Memory B cell (primary cell): ENCODE measurements at places on chromosomes 5 and 9.

DNA sequence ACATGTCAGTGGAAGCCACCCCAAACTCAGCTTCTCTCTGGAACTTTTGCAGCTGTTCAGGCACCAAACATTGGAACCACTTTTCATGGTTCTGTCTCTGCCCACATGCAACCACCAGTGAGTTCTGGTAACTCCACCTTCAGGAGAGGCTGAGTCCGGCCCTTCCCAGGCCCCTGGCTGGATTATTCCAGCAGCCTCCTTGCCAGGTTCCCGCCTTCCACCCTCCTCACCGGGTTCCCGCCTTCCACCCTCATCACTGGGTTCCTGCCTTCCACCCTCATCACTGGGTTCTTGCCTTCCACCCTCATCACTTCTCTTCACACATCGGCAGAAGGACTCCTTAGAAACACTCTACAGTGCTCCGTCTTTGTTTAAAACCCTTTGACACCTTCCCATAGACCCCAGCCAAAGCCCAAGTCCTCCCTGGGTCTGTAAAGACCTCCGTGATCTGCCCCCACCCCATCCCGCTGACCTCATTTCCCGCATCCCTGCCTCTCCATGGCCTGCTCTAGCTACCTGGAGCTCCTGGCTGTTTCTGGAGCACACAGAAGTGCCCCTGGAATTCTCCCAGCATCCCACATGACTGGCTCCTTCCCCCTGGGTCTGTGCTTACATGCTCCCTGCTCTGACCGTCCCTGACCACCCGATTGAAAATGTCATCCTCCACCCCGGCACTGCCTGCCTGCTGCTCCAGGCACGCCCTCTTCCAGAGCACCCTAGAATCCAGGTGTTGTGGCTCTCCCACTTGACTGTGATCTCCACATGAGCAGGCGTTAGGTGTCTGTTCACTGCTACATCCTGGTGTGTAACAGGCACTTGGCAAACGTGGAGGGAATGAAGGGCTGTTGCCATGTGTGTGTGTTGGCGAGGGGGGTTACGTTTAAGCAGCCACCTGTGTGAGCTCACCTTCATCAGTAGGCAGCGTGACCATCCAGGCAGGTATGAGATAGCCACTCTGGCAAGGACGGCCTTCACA is 17.7 kb downstream of the ROPN1L start:
- peak overlapping the region; percentile 36 for H3K27ac ChIP-seq
- peaks cover 4% of the 10 kb centered on the region for H3K27me3 ChIP-seq
- H3K4me3 ChIP-seq = no peak overlapping the region
- DNase-seq = no peak

DNA sequence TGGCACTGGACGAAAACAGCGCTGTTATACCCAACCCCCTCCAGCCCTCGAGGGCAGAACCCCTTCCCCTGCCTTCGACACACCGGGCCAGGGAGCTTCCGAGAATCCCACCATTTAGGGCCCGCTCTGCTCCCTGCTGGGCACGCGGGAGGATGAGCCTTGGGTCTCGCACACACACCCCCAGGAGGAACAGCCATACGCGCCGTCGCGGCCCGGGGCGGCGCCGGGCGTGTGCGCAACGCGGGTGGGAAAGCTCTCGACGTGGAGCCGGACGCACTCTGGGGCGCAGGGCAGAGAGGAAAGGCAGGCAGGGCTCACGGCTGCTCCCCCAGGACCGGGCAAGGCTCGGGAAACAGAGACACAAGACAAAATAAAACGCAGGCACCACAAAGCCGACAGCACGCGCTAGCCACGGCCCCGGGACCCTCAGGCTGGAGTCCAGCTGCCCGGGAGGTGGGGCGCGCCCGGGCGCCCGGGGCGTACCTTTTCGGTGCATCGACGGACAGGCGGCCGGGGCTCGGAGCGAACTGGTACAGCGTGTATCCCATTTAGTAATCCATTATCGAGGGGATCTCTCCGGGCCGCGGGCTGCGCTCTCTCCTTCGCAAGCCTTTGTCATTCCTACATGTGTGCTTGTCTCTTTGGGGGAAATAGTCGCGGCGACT is 789 bp downstream of the SEMA6A start:
- H3K27ac ChIP-seq = no peak overlapping the region
- H3K27me3 ChIP-seq = peaks cover 24% of the 10 kb centered on the region
- H3K4me1 ChIP-seq = peaks cover 18% of the 10 kb centered on the region
- no peak for DNase-seq

GRCh38 chr9:101126556-101126955 is 98.0 kb downstream of the PLPPR1 start:
- no peak overlapping the region for H3K27ac ChIP-seq
- no peaks in the 10 kb centered on the region for H3K4me1 ChIP-seq
- no peak for DNase-seq
- H3K4me3 ChIP-seq = no peak overlapping the region
- no peaks in the 10 kb centered on the region for H3K27me3 ChIP-seq
- peaks cover 3% of the 10 kb centered on the region for H3K36me3 ChIP-seq

DNA sequence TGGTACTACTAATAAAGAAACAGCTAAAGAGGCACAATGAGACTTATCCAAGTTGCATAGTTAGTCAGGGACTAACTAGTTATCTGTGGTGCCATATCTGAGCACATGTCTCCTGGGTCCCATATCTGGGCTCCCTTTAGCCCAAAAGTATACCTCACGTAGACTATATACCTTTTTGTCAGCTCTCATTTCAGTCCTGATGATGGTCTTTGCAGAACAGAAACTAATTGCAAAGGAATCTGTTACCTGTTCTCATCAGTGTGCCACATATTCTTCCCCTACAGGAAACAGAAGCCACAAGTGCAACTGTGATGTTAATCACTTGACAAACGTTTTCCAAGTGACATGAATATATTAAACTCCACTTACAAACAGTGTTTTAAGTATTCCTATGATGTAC is 395.2 kb downstream of the KIAA0825 start:
- H3K27ac ChIP-seq = no peak overlapping the region
- no peaks in the 10 kb centered on the region for H3K36me3 ChIP-seq
- H3K27me3 ChIP-seq = peaks cover 2% of the 10 kb centered on the region

DNA sequence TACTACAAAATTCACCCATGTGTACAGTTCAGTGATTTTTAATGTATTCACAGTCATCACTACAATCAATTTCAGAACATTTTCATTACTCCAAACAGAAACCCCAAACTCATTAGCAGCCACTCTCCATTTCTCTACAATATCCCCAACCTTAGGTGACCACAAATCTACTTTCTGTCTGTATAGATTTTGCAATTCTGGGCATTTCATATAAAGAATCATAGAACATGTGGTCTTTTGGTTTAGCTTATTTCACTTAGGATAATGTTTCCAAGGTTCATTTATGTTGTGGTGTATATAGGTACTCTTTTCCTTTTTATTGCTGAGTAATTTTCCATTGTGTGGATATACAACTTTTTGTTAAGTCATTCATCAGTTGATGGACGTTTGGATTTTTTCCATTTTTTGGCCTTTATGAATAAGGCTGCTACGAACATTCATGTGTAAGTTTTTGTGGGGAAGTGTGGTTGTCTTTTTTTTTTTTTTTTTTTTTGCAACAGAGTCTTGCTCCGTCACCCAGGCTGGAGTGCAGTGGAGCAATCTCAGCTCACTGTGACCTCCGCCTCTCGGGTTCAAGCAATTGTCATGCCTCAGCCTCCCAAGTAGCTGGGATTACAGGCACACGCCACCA is 54.5 kb downstream of the DOCK8 start:
- H3K27ac ChIP-seq = peak overlapping the region; percentile 29
- no peak overlapping the region for H3K4me3 ChIP-seq
- no peak for DNase-seq
- peaks cover 26% of the 10 kb centered on the region for H3K4me1 ChIP-seq
- H3K27me3 ChIP-seq = no peaks in the 10 kb centered on the region
